ENCODE measurements at places on chromosomes 12 and 14.

GRCh38 chr12:93886533-93887511, 209.6 kb downstream of the CRADD start:
- no peak for DNase-seq

- no peak for DNase-seq
Observed at GRCh38 chr14:71752111-71752738, 180.0 kb upstream of the RGS6 start.

GRCh38 chr12:7583471-7583870, 79.9 kb upstream of the CD163 start:
- no peak for DNase-seq

DNA sequence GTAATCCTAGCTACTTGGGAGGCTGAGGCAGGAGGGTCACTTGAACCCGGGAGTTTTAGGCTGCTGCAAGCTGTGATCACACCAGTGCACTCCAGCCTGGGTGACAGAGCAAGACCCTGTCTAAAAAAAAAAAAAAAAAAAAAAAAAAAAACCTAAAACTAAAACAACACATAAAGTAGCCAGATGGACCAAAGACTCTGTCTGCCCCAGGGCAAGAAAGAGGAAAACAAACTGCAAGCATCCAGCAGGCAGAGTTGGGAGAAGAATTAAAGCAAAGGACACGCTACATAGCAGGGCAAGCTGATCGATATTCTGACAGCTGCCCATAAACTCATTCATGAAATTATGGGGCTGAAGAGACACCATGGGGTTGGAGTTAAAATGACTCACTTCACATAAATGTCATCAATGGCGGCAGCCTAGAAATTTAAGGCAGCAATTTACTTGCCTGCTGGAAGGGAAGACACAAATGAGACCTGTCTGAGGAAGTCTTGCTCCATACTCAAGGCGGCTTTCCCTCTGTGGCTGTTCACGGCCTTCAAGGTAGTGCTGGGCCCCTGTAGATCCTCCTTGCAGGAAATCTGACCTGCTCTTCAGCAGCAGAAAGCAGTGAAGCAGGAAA, 259.1 kb upstream of the FKBP4 start:
- DNase-seq, result no peak

GRCh38 chr12:75979181-75979580, 52.4 kb downstream of the PHLDA1 start:
- no peak for DNase-seq

- peak; percentile 75 for DNase-seq
Observed at GRCh38 chr12:90064852-90065801, 356.5 kb upstream of the ATP2B1 start.

GRCh38 chr14:29759521-29760340, 167.9 kb downstream of the PRKD1 start:
- DNase-seq, result no peak

DNA sequence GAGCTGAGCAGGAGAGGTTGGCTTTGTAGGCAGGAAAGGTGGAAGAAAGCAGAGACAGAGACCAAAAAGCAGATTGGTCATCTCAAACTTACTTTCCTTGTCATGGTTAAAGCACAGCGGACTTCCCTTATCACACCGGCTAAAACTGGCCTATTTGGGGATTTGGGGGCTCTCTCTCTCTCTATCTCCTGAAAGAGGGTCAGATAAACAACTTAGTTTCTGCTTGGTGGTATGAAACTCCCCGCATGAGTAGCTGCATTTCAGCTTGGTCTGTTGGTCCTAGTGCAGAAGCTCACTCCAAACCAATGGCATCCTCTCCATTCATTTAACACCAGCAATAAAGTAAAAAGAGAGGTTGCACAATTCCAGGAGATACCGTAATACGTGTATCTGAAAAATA, 57.1 kb downstream of the TNFAIP2 start:
- DNase-seq, result no peak

DNA sequence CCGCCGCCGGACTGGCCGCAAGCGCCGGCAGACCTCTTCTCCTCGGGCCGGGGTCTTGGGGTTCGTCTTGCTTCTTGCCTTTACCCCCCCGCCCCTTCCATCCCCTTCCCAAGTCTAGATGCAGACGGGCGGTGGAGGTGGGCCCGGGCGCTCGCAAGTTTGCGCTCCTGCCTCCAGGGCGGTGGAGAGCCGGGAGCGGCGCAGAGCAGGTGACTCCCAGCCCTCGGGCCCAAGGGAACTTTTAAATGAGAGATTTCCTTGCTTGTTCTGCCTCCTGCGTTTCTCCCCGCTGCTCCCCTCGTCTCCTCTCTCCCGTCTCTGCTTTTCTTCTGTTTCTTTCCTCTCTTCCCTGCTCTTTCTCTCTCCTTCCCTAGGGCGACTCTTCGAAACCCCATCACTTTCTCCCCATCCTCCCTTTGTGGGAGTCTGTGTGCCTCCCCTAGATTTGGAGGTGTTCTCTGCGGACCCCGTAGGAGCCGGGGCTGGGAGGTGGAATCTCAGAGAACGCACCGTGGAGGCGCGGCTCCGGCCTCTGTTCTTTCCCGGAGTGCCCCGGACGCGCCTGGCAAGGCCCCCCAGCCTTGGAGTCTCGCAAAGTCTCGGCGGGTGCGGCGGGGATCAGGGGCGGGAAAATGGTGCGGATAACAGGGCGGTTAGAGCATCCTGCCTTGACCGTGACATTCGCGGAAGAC, 114.7 kb upstream of the MYL2 start:
- peak; percentile 63 for DNase-seq

- no peak for DNase-seq
Observed at GRCh38 chr12:102429211-102430154, 50.9 kb downstream of the IGF1 start.

DNA sequence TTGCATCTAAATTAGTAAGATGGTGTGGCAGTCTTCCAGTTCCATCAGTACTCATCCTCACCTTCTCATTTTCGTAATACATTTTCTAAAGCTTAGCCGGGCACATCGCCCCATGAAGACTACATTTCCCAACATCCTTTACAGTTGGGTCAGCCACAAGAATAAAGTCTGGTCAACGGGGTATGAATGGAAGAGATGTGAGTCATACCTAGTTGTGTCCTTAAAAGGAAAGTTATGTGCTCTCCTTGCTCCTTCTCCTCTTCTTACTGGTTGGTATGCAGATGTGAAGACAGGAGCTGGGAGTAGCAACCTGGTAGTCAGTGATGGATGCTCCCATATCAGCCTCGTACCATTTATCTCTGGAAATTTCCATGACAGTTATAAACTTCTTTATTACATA, 35.9 kb upstream of the EGLN3 start:
- DNase-seq, result no peak

DNA sequence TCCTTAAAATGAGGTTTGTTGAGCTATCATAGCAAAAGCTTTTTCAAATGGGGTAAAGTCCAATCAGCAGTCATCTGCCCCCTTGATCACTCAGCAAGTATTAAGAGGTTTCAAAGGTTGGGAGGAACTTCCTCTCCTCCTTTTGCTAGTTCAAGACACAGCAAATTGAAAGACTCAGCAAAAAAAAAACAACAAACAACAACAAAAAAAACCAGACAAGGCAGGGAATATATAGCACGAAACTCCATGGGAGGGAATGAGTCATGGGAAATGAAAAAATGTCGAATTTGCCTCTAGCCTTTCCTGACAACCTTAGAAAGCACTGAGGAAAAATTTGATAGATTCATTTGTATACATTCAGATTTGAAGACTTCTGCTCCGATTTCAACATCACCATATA, 1.6 kb upstream of the SLC7A8 start:
- DNase-seq, result no peak

- no peak for DNase-seq
Observed at GRCh38 chr14:48805315-48805714, 780.9 kb downstream of the RPS29 start.

GRCh38 chr14:79057333-79057732, 887.2 kb downstream of the NRXN3 start:
- no peak for DNase-seq

- no peak for DNase-seq
Observed at GRCh38 chr12:1534748-1535147, 59.6 kb downstream of the FBXL14 start.

GRCh38 chr12:83826112-83826511, 1086.5 kb downstream of the SLC6A15 start:
- DNase-seq, result no peak

DNA sequence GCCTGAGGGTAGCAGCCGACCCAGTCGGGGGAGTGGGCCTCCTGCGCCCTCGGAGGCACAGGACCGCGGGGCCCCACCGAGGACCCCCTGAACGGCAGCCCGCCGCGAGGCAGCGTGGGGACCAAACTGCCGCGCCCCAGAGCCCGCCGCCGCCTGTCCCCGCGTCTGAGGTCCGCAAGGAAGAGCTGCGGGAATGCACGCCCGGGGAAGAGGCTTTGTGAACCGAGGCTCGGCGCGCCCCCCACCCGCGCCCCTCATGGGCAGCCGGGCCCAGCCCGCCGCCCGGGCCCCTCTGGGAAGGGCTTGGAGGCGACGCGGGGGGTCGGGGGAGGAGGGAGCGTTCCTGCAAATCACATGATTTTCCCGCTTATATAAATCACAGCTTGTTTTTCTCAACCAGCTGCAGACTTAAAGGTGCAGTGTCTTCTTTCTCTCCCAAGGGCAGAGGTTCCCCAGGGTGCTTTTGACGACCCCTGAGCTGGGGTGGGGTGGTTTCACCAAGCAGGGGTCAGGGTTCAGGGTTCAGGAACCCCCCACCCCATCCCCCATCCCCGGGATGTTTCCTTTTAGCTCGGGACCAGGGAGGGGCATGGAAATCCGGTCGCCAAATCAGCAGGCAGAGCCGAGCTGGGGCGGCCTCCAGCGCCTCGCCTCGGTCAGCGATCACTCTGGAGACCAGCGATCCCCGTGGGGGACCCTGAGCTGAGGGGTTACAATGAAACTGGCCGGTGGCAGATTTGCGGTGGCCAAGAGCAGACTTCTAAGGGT, 44.7 kb upstream of the ATP23 start:
- DNase-seq, result peak; percentile 57

Measured in NCI-H2171 (cell line).